Activated CD8-positive, alpha-beta memory T cell treated with anti-CD3 and anti-CD28 coated beads for 1 hour (primary cell): ENCODE measurements at places on chromosomes 6 and 20.

DNA sequence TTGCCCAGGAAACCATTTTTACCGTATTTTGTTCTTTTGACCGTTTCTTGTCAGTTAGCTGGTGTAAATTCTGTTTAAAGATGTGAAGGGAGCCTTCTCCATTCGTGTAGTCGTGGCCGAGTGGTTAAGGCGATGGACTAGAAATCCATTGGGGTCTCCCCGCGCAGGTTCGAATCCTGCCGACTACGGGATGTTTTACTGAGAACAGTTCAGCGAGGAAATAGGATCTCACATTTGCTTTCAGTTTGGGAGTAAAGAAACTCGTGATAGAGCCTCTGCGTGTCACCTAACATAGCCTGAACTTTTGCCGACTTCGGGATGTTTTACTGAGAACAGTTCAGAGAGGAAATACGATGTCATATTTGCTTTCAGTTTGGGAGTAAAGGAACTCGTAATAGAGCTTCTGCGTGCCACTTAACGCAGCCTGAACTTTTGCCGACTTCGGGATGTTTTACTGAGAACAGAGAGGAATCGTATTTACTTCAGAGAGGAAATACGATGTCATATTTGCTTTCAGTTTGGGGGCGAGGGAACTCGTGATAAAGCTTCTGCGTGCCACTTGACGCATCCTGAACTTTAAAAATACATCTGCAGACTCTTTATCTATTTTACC lies 5.9 kb upstream of the ZNF184 start:
- peak; percentile 65 for DNase-seq

DNA sequence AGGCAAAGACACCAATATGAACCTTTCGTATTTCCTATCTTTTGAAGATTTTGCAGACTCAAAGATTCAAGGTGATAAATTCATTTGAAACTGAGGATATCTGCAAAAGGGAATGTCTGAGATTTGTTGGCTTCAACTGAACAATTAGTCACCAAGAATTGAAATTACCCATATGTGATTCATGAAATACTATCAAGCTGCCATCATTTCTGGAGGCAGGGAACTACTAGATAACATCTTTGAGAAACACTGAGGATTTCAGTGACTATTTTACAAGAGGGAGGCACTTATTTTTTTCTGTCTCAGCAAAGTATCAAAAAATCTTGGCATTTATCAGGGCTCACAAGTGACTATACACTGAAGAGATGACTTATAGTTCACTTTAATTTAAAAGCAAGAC lies 39.8 kb upstream of the MMS22L start:
- no peak for DNase-seq

DNA sequence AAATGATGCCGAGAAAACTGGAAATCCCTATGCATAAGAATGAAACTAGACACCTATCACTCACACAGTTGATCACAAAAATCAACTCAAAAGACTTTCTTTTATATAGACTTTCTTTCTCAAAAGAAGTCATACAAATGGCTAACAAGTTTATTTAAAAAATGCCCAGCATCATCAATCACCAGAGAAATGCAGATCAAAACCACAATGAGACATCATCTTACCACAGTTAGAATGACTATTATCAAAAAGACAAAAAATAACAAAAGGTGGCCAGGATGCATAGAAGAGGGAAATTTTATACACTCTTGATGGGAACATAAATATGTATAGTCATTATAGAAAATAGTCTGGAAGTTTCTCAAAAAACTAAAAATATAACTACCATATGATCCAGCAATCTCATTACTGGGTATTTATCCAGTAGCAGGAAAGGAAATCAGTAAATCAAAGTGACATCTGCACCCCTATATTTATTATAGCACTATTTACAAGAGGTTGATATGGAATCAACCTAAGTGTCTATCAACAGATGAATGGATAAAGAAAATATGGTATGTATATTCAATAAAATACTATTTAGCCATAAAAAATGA lies 3.4 kb upstream of the RNF217 start:
- DNase-seq, result no peak

DNA sequence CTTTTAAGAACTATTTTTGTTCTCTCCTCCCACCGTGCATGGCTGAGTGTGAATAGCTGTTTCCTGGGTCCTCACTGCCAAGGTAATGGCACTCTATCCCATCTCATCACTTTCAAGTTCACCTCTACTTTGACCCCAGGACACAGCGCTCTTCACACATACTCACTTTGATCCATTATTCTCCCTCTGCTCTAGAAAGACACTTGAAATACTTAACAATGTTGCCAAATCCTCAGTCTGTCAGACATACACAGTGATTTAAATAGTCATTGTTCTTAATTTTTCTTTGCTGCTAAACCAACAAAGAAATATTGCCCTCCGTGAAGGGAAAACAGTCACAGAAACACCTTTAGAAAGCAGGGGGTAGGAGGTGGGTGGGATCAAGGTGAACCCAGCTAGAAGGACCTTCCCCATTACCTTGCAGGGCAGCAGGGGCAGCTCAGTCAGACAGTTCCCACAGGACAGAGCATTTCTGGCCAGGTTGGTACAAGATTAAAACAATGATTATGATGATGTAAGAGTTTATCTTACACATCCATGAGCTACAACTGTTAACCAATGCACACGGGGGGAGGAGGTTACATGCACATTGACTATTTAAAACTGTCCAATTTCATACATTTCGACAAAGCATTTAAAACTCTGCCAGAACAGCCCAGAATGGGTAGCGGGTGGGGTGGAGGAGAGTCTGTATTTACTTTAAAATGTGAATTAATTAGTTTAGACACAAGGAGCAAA lies 2.4 kb downstream of the SLC22A23 start:
- DNase-seq, result no peak

- DNase-seq, result no peak
These were observed 6.4 kb downstream of the CD2AP start for GRCh38 chr6:47483853-47484546.

DNA sequence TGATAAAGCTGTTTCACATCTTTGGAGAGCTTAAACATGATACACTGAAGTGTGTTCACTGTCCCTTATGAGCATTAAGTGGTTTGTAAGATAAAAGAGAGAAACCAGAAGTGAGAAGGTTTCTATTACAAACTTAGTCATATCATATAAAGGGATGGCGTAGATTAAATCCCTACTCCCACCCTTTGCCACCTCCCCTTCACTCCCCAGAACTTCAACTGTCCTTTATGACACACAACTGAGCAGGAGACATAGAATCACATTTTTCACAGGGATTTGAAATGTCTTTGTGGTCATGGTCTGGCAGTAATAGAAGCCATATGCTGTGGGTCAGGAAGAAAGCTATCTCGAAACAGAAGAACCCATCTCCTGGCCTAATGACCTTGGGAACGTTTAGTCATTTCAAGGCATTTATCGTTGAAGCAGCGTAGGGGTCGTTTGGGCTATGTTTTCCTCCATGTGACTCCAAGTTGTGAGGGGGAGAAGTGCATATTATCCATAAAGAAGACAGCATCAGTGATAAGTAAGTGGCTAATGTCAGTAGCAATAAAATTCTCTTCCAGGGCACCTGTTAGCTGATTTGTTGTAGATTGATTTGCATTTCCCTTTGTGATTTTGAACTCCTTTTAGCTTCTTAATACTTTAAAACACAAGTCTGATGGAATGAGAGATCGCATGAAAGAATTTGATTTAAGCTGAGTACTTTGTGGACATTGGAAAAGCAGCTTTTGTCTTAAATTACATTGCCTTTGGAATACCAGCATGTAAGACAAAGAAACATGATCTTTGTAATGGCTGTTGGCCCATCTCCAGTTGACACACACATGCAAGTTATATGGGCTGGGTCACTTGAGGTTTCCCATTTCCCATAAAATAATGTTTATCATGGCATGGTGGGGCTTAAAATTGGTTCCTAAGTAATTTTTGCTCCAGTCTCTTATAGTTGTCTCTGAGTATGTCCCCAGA lies 501.5 kb upstream of the FLRT3 start:
- DNase-seq, result no peak

GRCh38 chr6:160102956-160103824 lies 18.4 kb upstream of the SLC22A1 start:
- no peak for DNase-seq

GRCh38 chr20:50394569-50394968 lies 115.6 kb upstream of the PTPN1 start:
- no peak for DNase-seq

GRCh38 chr20:16477632-16478031 lies 95.6 kb downstream of the KIF16B start:
- no peak for DNase-seq

- DNase-seq, result no peak
These were observed 298.2 kb downstream of the SAMD5 start for GRCh38 chr6:147806697-147807096.

DNA sequence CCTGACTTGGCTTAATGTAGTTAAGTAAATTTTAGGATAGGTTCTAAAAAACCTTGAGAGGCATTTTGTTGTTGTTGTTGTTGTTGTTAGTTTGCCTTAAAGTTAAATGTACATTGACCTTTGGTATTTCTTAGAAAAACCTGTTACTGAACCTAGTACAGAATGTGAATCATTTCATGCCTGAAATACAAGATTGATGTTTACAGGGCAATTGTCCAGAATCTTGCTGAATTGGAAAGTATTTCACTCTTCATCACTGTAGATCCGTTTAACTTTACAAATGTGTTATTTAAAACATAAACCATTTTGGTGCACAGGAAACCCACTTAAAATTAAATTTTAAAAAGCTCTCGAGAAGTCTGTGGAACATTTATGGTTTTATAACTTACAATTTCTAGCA lies 75.0 kb downstream of the CEP57L1 start:
- no peak for DNase-seq

GRCh38 chr6:130159956-130160355 lies 62.8 kb downstream of the SAMD3 start:
- no peak for DNase-seq
